ENCODE measurements at places on chromosomes 11 and 22.

- DNase-seq, result no peak
Measured at GRCh38 chr22:31148953-31149627, 8.8 kb upstream of the PLA2G3 start.

GRCh38 chr11:99079576-99079975 is 58.8 kb downstream of the CNTN5 start:
- DNase-seq, result no peak

- no peak for DNase-seq
Measured at GRCh38 chr11:8586805-8587204, 7.2 kb downstream of the STK33 start.

DNA sequence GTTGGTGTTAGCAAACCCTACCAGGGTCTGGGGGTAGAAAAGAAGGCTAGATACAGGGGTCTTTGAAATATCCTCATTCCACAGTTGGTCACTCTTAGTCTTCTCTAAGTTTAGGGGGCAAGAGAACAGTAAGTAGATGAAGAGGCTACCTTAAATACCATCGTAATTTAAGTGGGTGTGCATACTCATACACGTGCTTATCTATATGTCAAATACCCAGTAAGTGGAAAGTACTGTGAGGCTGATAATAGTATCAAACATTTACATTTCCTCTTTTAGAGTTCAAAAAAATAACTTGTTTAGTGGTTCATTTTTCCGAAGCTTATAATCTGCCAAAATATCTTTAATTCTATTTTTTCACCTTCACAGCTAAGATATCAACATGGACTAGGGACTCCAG is 90.7 kb downstream of the WNT11 start:
- DNase-seq, result no peak

DNA sequence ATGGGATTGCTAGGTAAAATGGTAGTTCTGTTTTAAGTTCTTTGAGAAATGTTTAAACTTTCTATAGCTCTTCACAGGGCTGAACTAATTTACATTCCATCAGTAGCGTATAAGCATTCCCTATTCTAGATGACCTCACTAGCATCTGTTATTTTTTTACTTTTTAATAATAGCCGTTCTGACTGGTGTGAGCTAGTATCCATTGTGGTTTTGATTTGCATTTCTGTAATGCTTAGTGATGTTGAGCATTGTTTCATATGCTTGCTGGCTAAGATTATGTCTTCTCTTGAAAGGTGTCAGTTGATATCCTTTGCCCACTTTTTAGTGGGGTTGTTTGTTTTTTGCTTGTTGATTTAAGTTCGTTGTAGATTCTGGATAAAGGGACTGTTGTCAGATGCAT is 35.9 kb downstream of the MMP27 start:
- DNase-seq, result no peak

- DNase-seq, result no peak
Measured at GRCh38 chr11:293852-294661, 5.1 kb downstream of the PGGHG start.

DNA sequence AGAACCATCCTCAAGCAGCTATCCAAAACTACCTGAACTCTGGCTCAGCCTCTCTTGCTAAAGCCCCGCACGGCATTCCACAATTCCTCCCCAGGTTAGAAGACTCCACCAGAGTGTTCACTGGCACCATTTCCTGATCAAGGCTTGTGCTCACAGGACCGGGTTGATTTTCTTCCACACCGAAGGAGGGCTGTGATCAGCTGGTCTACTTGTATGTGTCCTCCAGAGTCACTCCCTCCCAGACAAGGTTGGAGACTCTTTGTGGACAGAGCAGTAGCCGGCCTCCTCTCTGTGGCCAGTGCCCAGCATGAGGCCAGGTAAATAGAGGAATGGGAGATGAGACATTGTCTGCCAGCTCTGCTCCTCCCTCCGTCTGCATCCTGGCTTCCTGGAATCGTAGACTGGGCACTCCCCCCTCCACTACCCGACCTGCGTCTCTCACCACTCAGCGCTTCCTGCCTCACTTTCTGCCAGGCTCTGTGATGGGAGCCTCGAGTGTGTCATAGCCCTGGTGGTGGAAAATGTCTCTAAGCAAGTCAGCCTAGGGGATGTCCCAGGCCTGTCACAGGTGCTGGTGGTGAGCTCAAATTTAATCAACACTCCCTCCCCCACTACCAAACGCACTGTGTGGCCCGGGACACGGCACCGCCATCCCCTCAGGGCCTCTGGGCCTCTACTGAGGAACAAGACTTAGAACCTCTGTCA is 12.5 kb upstream of the TMPRSS6 start:
- peak; percentile 94 for DNase-seq
